ENCODE measurements at places on chromosomes 1 and 21.
A peak's percentile ranks its signal among the peaks of the same experiment; 100 is the strongest.

DNA sequence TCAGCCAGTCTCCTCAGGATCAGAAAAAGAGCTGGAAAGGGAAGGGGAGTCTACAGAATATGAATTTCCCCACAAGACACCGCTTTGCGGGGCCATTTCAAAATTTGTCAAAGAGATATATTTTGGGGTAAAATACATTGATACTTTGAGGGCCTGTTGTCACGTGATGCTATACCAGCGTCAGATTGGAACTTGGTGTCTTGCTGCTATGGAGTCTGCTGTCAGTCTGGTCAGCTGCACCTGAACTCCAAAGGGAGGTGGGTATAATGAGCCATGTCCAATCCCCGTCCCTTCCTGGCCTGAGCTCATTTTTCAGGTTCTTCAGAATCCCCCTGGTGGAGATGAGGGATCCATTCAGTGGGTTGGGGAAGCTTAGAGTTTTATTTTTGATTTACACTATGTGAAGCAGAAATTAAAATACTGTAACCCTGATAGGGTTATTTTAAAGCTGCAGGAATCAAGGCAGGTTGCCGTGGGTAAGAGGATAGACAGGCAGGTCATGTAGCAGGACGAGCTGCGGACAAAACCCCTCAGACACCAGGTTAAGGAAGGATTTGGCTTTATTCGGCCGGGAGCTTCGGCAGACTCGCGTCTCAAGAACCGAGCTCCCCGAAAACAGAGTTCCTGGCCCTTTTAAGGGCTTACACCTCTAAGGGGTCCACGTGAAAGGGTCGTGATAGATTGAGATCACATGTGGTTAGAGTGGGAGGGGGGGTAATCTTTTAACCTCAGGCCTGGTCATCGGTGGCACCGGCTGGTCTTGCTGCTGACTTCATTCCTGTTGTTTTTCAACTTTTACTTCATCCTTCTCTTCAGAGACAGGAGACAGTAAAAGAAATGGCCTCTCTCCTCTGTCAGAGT, 2.2 kb upstream of the POFUT2 start:
- DNase-seq = peak; percentile 50

DNA sequence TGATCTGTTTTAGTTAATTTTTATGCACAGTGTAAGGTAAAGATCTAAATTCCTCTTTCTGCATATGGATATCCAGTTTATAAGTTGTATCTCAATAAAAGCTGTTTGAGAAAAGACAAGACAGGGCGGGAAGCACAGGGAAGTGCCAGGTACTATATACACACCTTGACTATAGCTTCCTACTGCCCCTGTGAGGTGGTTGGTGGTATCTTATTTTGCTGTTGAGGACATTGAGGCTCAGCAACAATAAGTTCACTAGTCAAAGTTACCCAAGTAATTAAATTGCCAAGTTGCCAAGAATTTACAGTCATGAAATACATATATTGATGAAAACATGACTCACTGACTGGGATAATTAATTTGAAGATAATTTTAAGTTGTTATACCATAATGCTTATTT, 109.1 kb downstream of the CD247 start:
- DNase-seq = no peak

DNA sequence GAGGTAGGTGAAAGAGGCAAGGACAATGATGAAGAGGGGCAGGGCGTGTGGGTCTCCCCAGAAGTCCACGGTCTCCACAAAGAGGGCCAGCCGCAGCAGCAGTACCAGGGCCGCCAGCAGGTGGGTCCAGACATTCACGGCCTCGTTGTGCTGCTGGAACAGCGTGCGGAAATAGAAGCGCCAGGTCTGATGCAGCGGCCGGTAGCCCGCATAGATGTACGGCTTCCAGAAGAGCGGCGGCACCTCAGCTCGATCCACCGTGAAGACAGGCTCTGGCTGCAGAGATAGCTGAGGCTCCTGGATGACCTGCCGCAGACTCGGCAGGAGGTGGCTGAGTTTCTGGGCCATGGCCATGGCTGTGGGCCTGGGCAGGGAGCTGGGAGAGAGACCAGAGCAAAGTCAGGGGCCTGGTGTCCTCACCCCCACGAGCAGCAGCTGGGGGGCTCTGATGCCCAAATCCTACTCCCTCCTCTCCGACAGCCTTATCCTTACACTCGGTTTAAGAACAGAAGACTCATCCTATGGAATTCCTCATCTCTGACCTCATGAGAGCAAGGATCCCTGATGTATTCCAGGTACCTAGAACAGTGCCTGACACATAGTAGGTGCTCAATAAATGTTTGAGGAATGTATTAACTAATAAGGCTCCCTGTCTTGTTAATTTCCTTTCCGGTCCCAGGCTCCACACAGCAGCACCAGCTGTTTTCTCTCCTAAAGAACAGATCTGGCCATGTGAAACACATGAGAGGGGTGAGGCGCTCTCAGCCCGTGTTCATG, 4.4 kb upstream of the AUNIP start:
- no peak for DNase-seq

DNA sequence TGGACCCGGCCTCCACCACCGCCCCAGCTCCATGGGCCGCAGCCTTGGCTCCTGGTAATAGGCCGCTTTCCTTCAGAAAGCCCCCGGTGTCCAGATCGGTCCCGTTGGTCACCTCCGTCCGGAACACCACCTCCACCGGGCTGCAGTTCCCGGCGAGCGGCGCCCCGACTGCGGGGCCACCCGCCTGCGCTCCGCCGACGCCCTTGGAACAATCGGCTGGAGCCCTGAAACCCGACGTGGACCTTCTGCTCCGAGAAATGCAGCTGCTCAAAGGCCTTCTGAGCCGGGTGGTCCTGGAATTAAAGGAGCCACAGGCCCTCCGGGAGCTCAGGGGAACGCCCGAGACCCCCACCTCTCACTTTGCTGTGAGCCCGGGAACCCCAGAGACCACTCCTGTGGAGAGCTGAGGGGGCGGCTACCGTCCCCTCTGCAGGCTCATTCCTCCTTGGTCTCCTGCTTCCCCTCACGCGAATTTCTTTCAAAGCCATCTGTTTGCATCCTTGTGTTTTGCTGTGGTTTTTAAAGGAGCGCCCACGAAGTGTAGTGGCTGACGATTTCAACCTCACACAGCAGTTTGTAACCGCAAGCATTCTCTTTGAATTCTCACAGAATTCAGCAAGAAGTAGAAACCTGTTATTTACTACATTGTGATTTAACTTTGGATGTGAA, 6.0 kb downstream of the FCRLB start:
- peak; percentile 69 for DNase-seq

GRCh38 chr1:92481971-92482664, 4.6 kb downstream of the GFI1 start:
- DNase-seq = no peak

GRCh38 chr1:117675907-117676430, 70.1 kb downstream of the TENT5C start:
- DNase-seq = no peak
